ENCODE measurements at places on chromosomes 11 and 22.

DNA sequence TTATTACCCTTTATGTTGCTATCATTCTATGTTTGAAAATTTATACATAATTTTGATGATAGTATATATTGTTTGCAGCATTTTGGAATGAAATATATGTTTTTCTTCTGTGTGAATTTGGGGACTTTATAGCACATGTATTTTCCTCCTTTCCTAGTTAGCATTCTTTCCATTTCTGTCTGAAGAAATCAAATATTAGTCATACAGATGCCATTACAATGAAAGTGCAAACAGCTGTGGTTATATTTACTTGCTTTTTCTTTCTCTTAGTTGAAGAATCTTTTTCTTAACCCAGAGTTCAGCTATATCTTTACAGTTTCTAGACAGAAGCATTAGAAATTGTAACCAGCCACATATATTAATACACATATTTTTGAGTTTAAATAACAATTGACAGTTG lies 753.1 kb upstream of the ARHGAP42 start:
- DNase-seq: no peak

- DNase-seq: no peak
Measured at GRCh38 chr11:3160252-3161031, 4.7 kb downstream of the OSBPL5 start.

DNA sequence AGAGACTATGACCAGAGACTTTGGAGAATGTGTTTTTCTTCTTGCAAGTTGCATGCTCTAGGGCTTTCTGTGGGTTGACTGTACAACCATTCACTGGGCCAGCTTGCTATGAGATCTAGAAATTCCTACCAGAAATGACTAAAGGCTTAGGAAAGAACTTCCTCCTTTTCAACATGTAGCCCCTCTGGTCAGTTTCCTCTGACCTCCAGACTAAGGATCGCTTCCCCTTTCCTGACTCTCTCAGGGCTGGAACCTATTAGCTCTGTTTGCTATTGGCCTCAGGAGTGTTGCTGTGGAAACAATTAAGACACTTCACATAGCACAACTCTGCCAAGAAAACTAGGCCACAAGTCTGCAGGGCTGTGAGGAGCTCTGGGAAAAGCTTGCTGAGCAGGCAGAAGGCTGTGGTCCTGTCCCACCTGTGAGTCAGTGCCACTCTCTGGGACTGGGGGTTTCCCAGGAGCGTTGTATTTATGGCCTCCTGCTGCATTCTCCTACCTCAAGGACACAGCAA lies 10.7 kb downstream of the CRY2 start:
- DNase-seq: no peak

- no peak for DNase-seq
Measured at GRCh38 chr11:3904228-3904627, 48.8 kb downstream of the STIM1 start.

DNA sequence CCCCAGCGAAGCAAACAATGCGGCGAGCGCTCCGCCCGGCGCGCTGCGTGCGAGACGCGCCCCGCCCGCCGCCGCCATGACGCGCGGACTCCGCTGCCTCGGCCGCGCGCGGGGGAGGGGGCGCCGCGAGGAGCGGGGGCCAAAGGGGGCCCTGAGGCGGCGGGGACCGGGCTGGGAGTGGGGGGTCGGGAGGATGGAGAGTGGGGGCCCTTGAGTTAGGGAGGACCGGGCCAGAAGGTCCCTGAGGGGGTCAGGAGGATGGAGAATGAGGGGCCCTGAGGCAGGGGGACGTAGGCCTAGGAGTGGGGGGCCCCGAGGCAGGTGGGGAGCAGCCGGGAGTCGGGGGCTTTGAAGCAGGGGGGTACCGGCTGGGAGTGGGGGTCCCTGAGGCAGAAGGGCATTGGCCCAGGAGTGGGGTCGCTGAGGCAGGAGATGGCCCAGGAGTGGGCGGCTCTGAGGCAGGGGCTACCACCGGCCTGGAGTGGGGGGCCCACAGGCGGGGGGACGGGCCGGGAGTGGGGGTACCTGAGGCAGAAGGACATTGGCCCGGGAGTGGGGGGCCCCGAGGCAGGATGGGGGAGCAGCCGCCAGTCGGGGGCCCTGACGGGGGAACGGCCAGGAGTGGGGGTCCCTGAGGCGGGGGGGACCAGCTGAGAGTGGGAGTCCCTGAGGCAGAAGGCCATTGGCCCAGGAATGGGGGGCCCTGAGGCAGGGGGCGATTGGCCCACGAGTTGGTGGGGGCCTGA lies at the start of gene BRD1:
BRD1 (minus strand) TSS at position 21 of the 746 bp plus-strand sequence. CDS start 3,556 bp downstream, outside the sequence.
- peak; percentile 36 for DNase-seq

DNA sequence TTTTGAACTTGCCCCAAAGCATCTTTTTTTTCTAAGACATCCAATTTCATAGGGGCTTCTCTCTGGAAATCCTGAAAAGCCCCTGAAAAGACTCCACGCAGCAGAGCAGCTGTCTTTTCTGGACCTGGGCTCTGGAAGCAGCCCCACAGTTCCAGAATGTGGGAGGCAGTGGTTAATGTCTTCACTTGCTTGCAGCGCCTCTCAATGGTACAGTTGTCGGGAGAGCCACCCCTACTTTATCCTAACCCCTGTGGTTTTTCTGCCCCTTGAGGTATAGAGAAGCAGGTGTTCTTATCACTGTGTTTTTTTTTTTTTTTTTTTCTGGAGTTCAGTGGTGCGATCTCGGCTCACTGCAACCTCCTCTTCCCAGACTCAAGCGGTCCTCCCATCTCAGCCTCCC lies 83.4 kb upstream of the SORL1-AS1 start:
- no peak for DNase-seq

GRCh38 chr11:79937676-79938334 lies 497.0 kb upstream of the TENM4 start:
- DNase-seq: no peak

DNA sequence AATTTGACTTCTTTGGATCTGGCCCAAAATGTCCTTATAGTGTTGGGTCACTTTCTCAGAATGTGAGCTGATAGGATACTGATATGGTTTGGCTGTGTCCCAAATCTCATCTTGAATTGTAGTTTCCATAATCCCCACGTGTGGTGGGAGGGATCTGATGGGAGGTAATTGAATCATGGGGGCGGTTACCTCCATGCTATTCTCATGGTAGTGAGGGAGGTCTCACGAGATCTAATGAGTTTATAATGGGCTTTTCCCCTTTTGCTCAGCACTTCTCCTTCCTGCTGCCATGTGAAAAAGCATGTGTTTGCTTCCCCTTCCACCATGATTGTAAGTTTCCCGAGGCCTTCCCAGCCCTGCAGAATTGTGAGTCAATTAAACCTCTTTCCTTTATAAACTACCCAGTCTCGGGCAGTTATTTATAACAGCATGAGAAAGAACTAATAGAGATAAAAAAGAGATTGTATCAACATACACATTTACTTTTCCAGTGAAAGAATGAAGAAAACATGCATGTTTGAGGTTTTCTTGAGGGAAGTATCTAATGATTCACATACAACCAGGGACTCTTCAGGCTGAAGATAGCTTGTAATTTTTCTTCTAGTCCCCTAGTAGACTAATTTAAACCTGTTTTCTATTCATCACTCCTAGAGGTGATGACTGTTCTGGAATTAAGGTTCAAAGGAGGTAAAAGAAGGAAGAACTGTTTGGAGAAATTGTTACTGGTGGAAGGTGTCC lies 17.3 kb upstream of the CSTF3 start:
- DNase-seq: no peak

GRCh38 chr11:125165111-125165842 lies 726 bp downstream of the PKNOX2 start:
- no peak for DNase-seq

- no peak for DNase-seq
Measured at GRCh38 chr11:70574725-70575347, 176.5 kb downstream of the CTTN start.

- DNase-seq: no peak
Measured at GRCh38 chr11:126265811-126266210, 2.9 kb downstream of the SRPRA start.
